Small intestine (tissue), 16 donors: ENCODE measurements at places on chromosomes 11 and 22. TPM values are rescaled to one million over a fixed set of nuclear protein-coding genes. Genes with fewer than 3 reads are reported as not detected.

GRCh38 chr22:20413217-20414058 is 19.5 kb downstream of the ZNF74 start:
- no peaks in the 10 kb centered on the region for H3K36me3 ChIP-seq
- no peak overlapping the region for H3K27ac ChIP-seq
- DNase-seq, result no peak

- H3K27me3 ChIP-seq, result no peaks in the 10 kb centered on the region
- no peak overlapping the region for H3K27ac ChIP-seq
- no peak for DNase-seq
- H3K36me3 ChIP-seq, result no peaks in the 10 kb centered on the region
Measured at GRCh38 chr11:112520354-112520753, 259.7 kb upstream of the PLET1 start.

GRCh38 chr22:24516301-24516737 is 21.2 kb downstream of the UPB1 start:
- H3K4me3 ChIP-seq, result no peak overlapping the region
- H3K4me1 ChIP-seq, result peaks cover 2% of the 10 kb centered on the region
- peaks cover 11% of the 10 kb centered on the region for H3K36me3 ChIP-seq
- H3K27ac ChIP-seq, result no peak overlapping the region
- no peaks in the 10 kb centered on the region for H3K27me3 ChIP-seq

GRCh38 chr22:22663861-22664800 is 19.7 kb downstream of the GGTLC2 start:
- no peaks in the 10 kb centered on the region for H3K36me3 ChIP-seq
- no peaks in the 10 kb centered on the region for H3K4me1 ChIP-seq

DNA sequence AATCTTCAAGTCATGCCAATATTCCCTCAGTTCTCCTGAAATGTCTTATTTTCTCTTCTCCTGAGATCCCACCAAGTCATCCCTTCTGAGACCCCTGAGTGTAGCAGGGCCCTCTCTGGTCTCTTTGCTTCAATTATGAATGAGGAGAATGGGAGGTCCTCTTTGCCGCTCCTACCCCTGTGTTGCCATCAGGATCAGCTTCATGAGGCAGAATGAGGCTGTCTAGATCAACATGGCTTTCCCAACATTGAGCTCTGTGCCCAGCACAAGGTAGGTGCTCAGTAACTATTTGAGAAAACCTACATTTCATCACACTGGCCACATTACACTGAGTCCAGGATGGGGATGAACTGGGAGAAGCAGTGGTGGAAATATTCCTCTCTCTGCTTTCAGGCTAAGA is 107.2 kb downstream of the ZNF280B start:
- DNase-seq, result no peak
- no peaks in the 10 kb centered on the region for H3K4me1 ChIP-seq

Gene ROM1
- polyA plus RNA-seq, result 3.8 TPM

Gene MYEOV
- polyA plus RNA-seq, result 2.4 TPM

Gene ACRV1
- polyA plus RNA-seq, result not detected

Gene SLC22A12
- not detected for polyA plus RNA-seq

Gene OR5P2
- polyA plus RNA-seq, result not detected

Gene RBMXL2
- 0.47 TPM for polyA plus RNA-seq

Gene TMA7B
- polyA plus RNA-seq, result 0.04 TPM

Gene OR5B12
- polyA plus RNA-seq, result not detected
